ENCODE measurements at places on chromosomes 3 and 15.

GRCh38 chr15:25236143-25236860 lies 202.5 kb downstream of the UBE3A start:
- DNase-seq: no peak

DNA sequence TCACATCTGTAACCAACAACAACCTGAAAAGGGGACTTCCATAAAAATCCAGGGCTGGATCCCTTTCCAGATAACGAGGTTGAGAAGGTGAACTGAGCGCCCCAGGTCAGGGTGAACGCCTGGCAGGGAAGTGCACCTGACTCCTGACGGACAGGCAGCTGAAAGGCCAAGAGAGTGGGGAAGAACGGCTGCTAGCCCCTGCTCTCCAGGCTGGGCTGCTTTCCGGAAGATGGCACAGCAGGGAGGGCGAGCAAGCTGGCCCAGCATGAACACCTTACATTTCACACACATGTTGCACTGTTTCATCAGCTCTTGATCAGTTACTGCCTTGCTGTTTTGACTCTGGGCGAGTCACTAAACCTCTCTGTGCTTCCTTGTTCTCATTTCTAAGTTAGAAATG lies 127.2 kb upstream of the IQSEC1 start:
- no peak for DNase-seq

- DNase-seq: no peak
Measured at GRCh38 chr3:99967796-99968195, 146.5 kb downstream of the FILIP1L start.

GRCh38 chr3:57556459-57557084 lies 498 bp downstream of the PDE12 start:
- no peak for DNase-seq

DNA sequence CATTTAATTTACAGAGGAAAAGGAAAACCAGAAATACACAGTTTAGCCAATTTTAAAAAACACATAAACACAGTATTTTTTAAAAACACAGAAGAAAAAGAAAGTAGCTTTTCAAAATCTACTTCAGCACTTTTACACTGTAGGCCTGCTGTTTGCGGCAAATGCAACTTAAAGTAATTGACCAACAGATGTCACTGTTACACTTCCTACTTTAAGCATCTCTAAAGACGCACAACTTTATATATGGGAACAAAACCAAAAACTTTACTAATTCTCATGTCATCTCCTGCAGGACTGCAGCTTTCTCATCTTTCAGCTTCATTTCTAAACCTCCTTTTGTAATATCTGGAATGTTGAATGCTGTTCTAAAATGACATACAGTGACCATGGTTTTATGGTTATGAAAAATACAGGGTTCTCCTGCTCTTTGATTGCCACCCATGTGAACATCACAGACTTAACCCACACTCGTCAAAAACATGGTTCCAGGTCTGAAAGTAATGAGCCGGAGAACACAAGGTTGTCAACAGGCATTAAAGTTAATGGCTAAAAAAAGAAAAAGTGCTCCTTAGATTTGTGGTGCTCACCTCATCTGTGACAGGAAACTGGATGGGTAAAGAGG lies 107.9 kb downstream of the FMN1 start:
- peak; percentile 50 for DNase-seq

- no peak for DNase-seq
Measured at GRCh38 chr3:172582712-172583111, 59.5 kb upstream of the TNFSF10 start.

DNA sequence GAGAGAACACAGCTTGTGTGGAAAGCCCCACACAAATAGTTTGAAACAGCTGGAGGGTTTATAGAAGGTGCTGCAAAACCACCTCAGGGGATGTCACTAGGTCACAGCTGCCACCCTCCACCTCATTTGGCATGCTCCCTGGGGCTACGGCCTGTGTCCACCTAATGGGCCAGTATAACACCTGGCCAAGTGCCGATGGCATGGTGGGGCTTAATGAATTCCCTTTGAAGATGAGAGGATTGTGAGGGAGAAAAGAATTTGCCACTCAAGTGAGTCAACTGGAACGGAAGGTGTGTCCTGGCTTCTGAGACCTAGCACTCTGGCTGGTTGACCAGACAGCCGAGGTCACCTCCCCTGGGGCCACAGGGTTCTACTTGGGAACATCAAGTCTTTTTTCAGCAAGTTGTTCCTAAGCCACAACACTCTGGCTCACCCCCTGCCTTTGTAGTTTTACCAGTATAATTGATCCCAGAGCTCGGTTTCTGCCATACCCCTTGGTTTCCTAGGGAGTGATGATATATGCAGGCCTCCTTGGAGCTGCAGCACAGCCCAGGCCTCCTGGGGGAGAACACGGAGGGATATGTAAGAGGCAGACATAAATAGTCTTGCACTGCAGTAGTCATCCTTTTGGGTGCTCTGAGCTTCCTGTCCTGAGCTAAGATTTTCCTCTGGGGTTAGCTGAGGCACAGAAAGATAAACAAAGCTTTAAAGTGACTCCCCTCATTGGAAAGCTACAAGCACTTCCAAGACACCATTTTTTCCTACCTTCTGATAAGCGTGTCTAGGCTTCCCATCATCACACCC lies 178.2 kb upstream of the LPP start:
- DNase-seq: no peak

GRCh38 chr3:191441687-191442086 lies 19.3 kb upstream of the PYDC2 start:
- no peak for DNase-seq

DNA sequence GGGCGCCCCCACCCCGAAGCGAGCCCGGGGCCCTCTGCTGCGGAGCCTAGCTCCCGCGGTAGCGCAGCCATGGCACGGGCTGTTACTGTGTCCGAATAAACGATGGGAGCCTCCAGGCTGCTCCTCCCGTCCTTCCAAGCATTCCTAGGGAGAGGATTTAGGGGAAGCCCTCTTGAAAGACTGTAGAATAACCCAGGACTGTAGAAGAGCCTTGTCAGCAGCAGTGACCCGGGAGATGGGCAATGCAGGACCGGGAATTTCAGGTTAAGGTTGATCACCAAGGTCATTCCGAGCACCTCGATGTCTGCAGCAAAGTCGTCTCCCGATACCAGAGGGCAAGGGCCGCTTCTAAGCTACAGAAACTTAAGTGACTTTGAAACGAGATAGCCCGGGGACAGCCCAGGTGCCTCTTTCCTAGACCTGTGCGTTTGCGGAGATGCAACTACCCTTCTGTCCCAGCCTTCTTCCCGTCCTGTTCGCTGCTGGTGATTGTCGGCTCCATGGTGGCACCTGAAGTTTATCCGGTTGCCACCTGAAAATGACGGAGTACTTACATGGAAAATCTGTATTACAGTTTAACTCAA lies 753 bp upstream of the MYO5A start:
- DNase-seq: no peak

- no peak for DNase-seq
Measured at GRCh38 chr3:105691053-105691452, 177.8 kb downstream of the CBLB start.

GRCh38 chr3:193407112-193407511 lies 28.6 kb upstream of the ATP13A5 start:
- DNase-seq: no peak

DNA sequence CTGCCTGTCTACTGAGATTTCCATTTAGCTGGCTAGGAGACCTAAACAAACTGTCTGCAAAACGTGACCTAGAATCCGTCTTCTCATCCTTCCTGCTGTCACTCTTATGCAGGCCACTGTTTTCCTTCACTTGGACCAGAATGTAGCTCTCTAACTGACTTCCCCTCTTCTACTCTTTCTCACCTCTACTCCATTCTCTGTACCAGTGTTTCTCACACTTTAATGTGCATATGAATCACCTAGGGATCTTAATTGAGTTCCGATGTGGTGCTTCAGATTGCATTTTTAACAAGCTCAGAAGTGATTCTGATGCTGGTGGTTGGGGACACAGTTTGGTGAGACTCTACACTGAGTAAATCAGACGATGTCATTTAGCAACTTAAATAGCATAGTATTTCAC lies 1.6 kb upstream of the GBE1 start:
- DNase-seq: peak; percentile 33

GRCh38 chr3:9491506-9491905 lies 62.1 kb downstream of the LHFPL4 start:
- no peak for DNase-seq

All from KBM-7 (cell line).